Activated naive CD4-positive, alpha-beta T cell treated with anti-CD3 and anti-CD28 coated beads, Interleukin-2, amount 10 ng/mL, durations not matched to agents 5 hours and 36 hours (primary cell): ENCODE measurements at places on chromosomes 2 and 18. TPM values are rescaled to one million over a fixed set of nuclear protein-coding genes. Genes with fewer than 3 reads are reported as not detected.

The CCL20 gene
- total RNA-seq, result not detected

The VWA3B gene
- not detected for total RNA-seq

The CCDC102B gene
- 0.87 TPM for total RNA-seq

The ZBTB7C gene
- 0.53 TPM for total RNA-seq

The NEB gene
- 0.58 TPM for total RNA-seq
